ENCODE measurements at places on chromosomes 6 and 20. TPM values are rescaled to one million over a fixed set of nuclear protein-coding genes. Genes with fewer than 3 reads are reported as not detected.

DNA sequence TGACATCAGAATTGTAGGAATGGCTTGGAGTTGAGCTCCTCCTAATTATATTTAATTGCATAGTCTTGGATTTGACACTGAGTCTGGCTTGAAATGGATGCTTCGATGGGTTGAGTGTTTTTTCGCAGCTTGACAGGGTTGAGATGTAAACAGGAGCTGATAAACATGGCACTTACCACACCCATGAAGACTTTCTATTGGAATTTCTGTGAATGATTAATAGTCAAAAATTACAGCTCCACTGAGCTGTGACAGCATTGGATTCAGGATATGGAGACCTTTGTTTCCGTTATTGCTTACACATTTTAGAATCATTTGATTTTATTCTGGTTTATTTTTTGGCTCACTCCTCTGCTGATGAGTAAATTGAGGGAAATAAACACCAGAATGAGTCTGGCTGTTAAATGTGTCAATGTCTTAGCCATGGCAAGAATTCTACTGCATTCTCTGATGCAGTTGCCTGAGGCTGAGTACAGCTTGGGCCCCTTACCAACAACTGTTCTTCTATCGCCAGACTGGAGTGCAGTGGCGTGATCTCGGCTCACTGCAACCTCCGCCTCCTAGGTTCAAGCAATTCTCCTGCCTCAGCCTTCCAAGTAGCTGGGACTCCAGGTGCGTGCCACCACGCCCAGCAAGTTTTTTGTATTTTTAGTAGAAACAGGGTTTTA is 128.1 kb upstream of the DOK5 start:
- no peaks in the 10 kb centered on the region for H3K27me3 ChIP-seq
- H3K27ac ChIP-seq = no peak overlapping the region
- no peak overlapping the region for H3K4me3 ChIP-seq
- no peaks in the 10 kb centered on the region for H3K4me1 ChIP-seq

- no peak for DNase-seq
- H3K36me3 ChIP-seq = no peaks in the 10 kb centered on the region
- no peak overlapping the region for H3K27ac ChIP-seq
- H3K27me3 ChIP-seq = no peaks in the 10 kb centered on the region
- H3K4me3 ChIP-seq = no peak overlapping the region
- no peaks in the 10 kb centered on the region for H3K4me1 ChIP-seq
Observed at GRCh38 chr6:81875782-81876293, 123.4 kb upstream of the TENT5A start.

GRCh38 chr6:71408787-71409723 is 120.4 kb downstream of the OGFRL1 start:
- no peaks in the 10 kb centered on the region for H3K36me3 ChIP-seq
- peaks cover 65% of the 10 kb centered on the region for H3K4me1 ChIP-seq
- no peak overlapping the region for H3K4me3 ChIP-seq
- H3K27ac ChIP-seq = no peak overlapping the region
- DNase-seq = no peak
- no peaks in the 10 kb centered on the region for H3K27me3 ChIP-seq

DNA sequence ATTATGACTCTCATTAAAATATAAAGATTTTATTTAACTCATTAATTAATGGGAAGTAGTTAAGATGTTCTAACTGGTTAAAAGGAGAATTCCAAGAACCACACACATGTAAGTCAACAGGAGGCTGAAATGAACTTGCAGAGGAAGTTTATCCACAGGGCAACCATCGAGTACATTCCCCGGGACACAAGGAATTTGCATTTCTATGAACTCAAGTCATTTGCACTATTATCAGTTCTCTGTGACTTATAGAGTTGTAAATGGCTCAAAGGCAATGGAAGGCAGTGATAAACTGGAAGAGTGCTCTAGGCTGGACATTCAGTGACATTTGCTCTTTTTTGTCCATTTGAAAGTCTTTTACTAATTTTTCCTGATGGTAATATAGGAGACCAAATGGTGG is 97.4 kb downstream of the SNX5 start:
- H3K36me3 ChIP-seq = no peaks in the 10 kb centered on the region
- no peak for DNase-seq
- no peak overlapping the region for H3K27ac ChIP-seq

GRCh38 chr6:89180971-89181370 is 35.1 kb downstream of the PM20D2 start:
- no peak for DNase-seq
- no peaks in the 10 kb centered on the region for H3K36me3 ChIP-seq
- no peak overlapping the region for H3K27ac ChIP-seq
- no peaks in the 10 kb centered on the region for H3K4me1 ChIP-seq
- no peaks in the 10 kb centered on the region for H3K27me3 ChIP-seq

DNA sequence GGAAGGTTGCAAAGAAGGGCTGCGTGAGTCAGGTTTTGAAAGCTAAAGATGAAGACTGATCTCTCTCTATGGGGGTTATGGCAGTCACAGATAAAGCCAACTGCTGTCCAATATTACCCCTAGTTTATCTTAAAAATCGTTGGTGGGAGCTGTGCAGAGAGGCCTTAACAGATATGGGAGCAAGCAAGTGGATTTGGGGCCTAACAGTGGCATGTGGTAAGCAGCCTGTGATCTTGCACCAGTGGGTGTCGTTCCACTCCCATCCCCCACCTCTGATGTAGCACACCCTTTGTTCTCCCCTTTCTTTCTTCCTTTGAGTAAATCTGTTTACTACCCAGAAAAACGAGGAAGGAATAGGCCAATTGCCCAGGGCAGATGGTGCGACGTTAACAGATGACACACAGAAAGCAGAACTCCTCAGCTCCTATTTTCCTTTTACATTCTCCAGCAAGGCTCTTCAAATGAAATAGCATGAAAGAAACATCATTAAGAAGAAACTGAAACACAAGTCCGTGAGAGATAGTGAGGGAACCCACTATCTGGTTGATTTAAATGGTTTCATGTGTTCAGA is 274.1 kb upstream of the CITED2 start:
- no peak overlapping the region for H3K27ac ChIP-seq
- no peak overlapping the region for H3K4me3 ChIP-seq
- H3K36me3 ChIP-seq = no peaks in the 10 kb centered on the region

- no peaks in the 10 kb centered on the region for H3K4me1 ChIP-seq
- no peak for DNase-seq
- no peak overlapping the region for H3K27ac ChIP-seq
- peaks cover 72% of the 10 kb centered on the region for H3K27me3 ChIP-seq
- no peak overlapping the region for H3K4me3 ChIP-seq
Observed at GRCh38 chr6:43457643-43458042, 2.3 kb upstream of the DLK2 start.

DNA sequence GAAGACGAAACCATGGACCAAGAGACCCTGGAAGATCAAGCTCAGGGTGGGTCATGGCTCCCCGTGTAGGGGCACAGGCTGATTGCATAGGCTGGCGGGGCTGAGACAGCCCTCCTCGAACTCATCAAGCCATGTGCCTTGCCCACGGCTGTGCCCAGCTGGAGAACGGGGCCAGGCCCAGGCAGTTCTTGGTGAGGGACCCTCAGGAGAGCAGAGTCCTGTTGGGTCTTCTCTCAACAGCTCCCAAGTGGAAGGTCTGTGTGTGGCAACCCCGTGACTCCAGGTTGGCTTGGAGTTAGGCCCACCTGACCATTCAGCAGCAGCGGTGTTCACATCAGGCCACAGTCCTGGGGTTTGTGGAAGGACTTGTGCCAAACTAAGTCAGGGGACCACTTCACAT is 276.5 kb downstream of the QKI start:
- peaks cover 12% of the 10 kb centered on the region for H3K4me1 ChIP-seq
- H3K27me3 ChIP-seq = no peaks in the 10 kb centered on the region
- H3K4me3 ChIP-seq = no peak overlapping the region
- no peak for DNase-seq
- no peaks in the 10 kb centered on the region for H3K36me3 ChIP-seq

Gene ISM1
- total RNA-seq = 25.1 TPM

Gene SPEF1
- total RNA-seq = not detected

Gene SEMG1
- not detected for total RNA-seq

Gene UBE2V1
- 86.7 TPM for total RNA-seq

Gene MAFB
- 93.6 TPM for total RNA-seq

Gene TBP
- 15.6 TPM for total RNA-seq

Gene NKAPL
- 4.2 TPM for total RNA-seq

Measured in tibial nerve (tissue), 4 donors.